ENCODE measurements at places on chromosomes 7 and 10.

DNA sequence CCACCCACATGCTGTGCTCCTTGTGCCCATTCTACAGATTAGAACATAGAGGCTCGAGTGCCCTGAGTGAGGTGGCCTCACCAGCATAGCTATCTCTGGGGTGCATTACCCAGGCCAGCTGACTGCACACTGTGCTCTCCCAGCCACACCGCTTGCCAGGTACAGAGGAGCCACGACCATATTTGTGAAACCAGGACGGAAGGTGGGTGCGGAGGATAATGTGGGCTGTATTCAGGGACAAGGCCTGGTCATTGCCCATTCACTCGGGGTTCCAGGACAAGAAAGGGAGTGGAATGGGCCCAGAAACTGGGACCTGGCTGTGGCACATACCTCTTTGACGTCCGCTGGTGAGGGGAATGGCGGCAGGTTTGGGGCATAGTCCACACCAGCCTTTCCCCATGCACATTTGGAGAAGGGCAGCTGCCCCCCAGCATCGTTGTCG is 236.0 kb downstream of the TNS3 start:
- DNase-seq: no peak

DNA sequence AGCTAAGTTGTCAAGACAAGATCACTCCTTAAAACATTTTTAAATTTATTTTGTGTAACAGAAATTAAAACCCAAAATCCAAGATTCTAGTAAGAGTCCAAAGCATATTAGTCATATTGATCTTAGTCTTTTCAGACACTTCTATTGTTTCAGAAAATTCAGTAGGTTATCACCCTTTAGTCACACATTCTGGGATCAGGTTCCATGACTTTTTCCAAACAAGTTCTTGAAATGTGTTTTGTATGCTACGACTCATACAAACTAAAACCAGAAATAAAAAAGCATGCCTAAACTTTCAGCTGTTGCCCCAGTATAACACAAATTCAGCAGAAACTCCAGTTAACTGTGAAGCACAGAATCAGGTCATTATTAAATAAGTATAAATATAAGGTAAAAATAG is 10.7 kb downstream of the SEMA3D start:
- DNase-seq: no peak

- DNase-seq: no peak
Measured at GRCh38 chr7:65239707-65240352, 133.8 kb upstream of the ZNF92 start.

GRCh38 chr10:120732067-120732466 is 119.1 kb upstream of the WDR11 start:
- DNase-seq: no peak

DNA sequence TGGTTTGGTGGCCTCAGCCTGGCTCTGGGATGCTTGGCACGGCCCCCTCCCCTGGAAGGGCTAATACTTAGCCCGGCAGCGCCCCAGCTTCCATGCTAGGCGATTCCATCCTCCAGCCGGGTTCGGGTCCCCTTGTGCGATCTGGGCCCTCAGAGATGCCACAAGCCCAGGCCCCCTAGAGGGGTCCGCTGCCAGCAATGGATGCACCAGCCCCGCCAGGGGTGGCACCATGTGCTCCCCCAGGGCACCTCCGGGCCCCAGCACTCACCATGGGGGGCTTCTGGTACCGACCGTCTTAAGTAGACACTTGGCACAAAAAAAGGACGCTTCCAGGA is 125.7 kb upstream of the KCTD7 start:
- DNase-seq: no peak

Data from stimulated activated CD4-positive, alpha-beta T cell treated with anti-CD3 and anti-CD28 coated beads, Interleukin-2, amount 100 ng/mL, for 4 hours (primary cell).